ENCODE measurements at places on chromosomes 5 and 9. TPM values are rescaled to one million over a fixed set of nuclear protein-coding genes. Genes with fewer than 3 reads are reported as not detected.

TTC16 gene
- not detected for polyA plus RNA-seq

DDX46 gene
- 35.5 TPM for polyA plus RNA-seq

CDH18 gene
- polyA plus RNA-seq: 308 TPM

ZNF474 gene
- polyA plus RNA-seq: not detected

LAMC3 gene
- not detected for polyA plus RNA-seq

Measured in Purkinje cell (primary cell).